ENCODE measurements at places on chromosomes 1 and 21.

- H3K36me3 ChIP-seq: no peaks in the 10 kb centered on the region
- no peaks in the 10 kb centered on the region for H3K4me1 ChIP-seq
- no peak within 1 kb of the TSS for H3K27ac ChIP-seq
- no peak within 1 kb of the TSS for H3K4me3 ChIP-seq
Observed at GRCh38 chr1:177170756-177171535, at the start of gene BRINP2. Gene BRINP2 (plus strand): TSS chr1:177170958. CDS start chr1:177229877, 58,919 bp downstream.

GRCh38 chr1:114746450-114747121 is 11.2 kb downstream of the CSDE1 start:
- no peak overlapping the region for H3K27ac ChIP-seq
- no peak for DNase-seq
- peaks cover 53% of the 10 kb centered on the region for H3K36me3 ChIP-seq
- H3K4me3 ChIP-seq: no peak overlapping the region
- H3K27me3 ChIP-seq: no peaks in the 10 kb centered on the region
- H3K4me1 ChIP-seq: peaks cover 6% of the 10 kb centered on the region

- no peak for DNase-seq
- H3K27ac ChIP-seq: no peak overlapping the region
- no peaks in the 10 kb centered on the region for H3K36me3 ChIP-seq
- no peaks in the 10 kb centered on the region for H3K27me3 ChIP-seq
- H3K4me3 ChIP-seq: no peak overlapping the region
Observed at GRCh38 chr1:189103956-189104355, 1373.7 kb downstream of the BRINP3 start.

- DNase-seq: no peak
- H3K4me3 ChIP-seq: no peak overlapping the region
- no peaks in the 10 kb centered on the region for H3K27me3 ChIP-seq
- no peaks in the 10 kb centered on the region for H3K4me1 ChIP-seq
- H3K36me3 ChIP-seq: no peaks in the 10 kb centered on the region
- H3K27ac ChIP-seq: no peak overlapping the region
Observed at GRCh38 chr1:175388285-175388684, 195.7 kb upstream of the KIAA0040 start.

- DNase-seq: no peak
- H3K27ac ChIP-seq: no peak overlapping the region
- H3K4me3 ChIP-seq: no peak overlapping the region
- H3K27me3 ChIP-seq: no peaks in the 10 kb centered on the region
Observed at GRCh38 chr1:7513081-7513480, 258.0 kb upstream of the VAMP3 start.

DNA sequence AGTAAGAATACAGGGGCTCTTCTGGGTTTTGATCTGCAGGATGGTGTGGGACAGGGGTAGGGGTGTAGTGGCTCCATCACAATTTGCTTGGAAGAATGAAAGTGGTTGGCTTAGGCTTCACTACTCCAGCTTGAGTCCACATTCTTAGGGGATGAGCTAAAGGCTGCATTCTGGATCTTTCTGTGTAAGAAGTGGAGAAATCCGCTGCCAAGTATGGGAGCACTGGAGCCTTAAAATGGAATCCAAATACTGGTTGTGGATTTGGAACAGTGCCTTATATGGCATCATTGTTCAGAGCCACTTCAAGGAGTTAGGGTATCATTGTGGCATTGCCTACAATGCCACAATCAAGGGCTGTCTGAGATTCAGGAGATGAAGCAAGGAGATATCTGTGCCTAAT is 187.1 kb downstream of the LMO4 start:
- H3K4me3 ChIP-seq: no peak overlapping the region
- DNase-seq: no peak
- no peaks in the 10 kb centered on the region for H3K36me3 ChIP-seq
- no peak overlapping the region for H3K27ac ChIP-seq

DNA sequence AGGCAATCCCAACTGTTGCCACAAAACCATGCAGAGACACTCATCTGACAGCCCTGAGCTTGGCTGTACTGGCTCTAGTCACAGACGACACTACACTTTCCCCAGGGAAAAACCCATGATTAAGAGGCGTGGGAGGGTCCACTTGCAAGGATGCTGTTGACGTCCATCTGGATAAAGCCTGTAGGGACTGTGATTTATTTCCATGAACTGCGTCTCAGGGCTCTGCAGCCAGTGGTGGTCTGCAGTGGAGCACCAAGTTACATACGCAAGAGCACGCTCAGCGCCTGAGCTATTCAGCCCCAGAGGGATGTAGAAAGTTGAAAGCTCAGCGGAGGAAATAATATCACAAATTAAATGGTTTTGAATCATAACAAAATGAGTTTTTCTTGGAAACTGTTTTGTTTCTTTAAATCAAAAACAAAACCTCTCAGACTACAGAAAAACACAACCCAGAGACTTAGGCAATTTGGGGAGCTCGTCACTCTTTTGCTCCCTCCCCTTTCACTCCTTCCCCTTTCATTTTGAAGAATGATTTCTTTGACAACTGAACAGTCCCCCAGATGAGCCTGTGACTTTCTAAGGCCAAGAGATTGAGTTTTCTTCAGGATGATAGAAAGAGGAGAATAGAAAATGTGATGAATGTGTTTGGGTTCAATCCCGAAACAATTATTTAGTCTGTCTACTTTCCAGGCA is 71.2 kb downstream of the NGF start:
- H3K4me3 ChIP-seq: no peak overlapping the region
- no peaks in the 10 kb centered on the region for H3K27me3 ChIP-seq
- H3K36me3 ChIP-seq: no peaks in the 10 kb centered on the region
- no peaks in the 10 kb centered on the region for H3K4me1 ChIP-seq
- H3K27ac ChIP-seq: no peak overlapping the region
- DNase-seq: no peak

DNA sequence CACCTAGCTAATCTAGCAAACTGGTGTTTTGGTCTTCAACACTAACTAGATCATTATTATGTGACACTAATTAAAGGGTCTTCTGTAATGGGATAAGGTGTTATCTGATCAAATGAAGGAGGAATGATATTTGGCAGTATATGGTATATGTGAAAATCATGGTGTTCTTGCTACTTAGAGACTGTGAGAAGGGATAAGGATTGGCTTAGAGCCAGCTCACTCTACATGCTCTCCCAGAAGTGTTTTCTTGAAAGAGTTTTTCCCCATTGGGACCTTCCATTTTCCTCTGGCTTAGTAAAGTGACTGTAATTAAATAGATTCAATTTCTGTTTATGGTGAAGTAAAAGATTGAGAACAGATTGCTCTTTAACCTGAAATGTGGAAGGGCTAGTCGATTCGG is 71.2 kb upstream of the RGL1 start:
- H3K27me3 ChIP-seq: no peaks in the 10 kb centered on the region
- H3K27ac ChIP-seq: no peak overlapping the region
- H3K36me3 ChIP-seq: no peaks in the 10 kb centered on the region

DNA sequence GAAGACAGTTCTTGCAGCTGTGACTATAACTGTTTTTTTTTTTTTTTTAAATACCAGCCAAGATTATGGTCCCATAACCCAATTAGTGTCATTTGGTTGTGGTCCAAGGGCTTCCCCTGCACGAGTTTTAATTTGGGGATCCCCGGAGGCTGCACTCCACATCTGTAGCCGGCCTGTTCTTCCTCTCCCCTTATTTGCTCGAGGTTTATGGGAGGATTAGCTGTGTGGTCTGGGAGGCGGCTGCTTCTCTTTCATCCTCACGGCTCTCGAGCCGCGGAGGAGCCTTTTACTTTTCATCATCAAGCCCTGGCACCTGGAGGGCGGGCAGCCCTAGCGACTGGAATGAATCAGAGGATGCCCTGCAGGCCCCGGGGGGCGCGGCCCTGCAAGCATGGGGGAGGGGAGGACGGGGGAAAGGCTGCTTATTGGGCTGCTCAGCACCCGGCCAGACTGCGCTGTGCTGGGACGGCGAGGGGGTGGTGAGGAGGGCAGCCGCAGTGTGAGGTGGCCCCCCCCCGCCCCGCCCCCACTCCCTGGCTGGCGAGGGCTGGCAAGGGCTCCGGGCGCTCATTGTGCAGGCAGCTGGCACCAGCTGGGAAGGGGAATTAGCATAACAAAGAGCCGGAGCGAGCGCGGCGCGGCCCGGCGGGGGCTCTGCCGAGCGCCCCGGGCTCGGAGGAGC is 18.5 kb downstream of the SERTAD4 start:
- no peaks in the 10 kb centered on the region for H3K36me3 ChIP-seq
- DNase-seq: peak; percentile 8
- no peak overlapping the region for H3K27ac ChIP-seq
- peaks cover 25% of the 10 kb centered on the region for H3K4me1 ChIP-seq

GRCh38 chr21:28543975-28544374 is 448.7 kb downstream of the LTN1 start:
- DNase-seq: no peak
- H3K4me1 ChIP-seq: no peaks in the 10 kb centered on the region
- no peak overlapping the region for H3K27ac ChIP-seq

DNA sequence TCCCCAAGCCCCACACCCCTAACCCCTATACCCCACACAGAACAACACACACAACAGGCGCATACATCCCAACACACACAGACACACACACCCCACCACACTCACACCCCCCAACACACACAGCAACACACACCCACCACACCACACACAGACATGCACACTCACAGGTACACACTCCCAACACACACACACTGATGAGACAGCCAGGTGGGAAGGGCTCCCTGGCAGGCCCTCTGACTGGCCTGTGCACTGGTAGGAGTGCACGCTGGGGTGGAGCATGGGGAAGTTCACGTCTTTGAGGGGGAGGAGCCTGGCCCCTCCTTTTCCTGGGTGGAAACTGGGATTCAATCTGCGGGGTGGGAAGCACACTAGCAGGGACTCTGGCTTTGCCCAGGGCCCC is 116.7 kb downstream of the RHOU start:
- no peak for DNase-seq
- H3K36me3 ChIP-seq: no peaks in the 10 kb centered on the region
- H3K27me3 ChIP-seq: no peaks in the 10 kb centered on the region
- H3K27ac ChIP-seq: no peak overlapping the region
- no peak overlapping the region for H3K4me3 ChIP-seq

GRCh38 chr1:113769601-113769970 is 10.3 kb upstream of the PHTF1 start:
- H3K4me3 ChIP-seq: no peak overlapping the region
- no peak for DNase-seq
- no peaks in the 10 kb centered on the region for H3K4me1 ChIP-seq
- H3K36me3 ChIP-seq: peaks cover 38% of the 10 kb centered on the region

DNA sequence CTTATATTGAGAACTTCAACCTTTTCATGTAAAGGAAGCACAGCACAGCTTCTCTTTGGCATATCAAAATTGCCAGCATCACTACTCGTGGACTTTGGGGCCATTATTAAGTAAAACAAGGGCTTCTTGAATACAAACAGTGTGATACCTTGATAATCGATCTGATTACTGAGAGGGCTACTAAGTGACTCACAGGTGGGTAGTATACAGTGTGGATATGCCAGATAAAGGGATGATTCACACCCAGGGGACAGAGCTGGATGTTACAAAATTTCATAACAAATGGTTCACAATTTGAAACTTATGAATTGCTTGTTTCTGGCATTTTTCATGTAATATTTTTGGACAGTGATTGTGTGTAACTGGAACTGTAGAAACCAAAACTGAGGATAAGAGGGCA is 15.4 kb downstream of the HDAC1 start:
- H3K4me1 ChIP-seq: no peaks in the 10 kb centered on the region
- H3K4me3 ChIP-seq: no peak overlapping the region
- DNase-seq: no peak
- peaks cover 38% of the 10 kb centered on the region for H3K36me3 ChIP-seq
- H3K27ac ChIP-seq: no peak overlapping the region

GRCh38 chr1:43711049-43711448 is 3.7 kb downstream of the ST3GAL3 start:
- peaks cover 2% of the 10 kb centered on the region for H3K36me3 ChIP-seq
- H3K27ac ChIP-seq: no peak overlapping the region
- no peak overlapping the region for H3K4me3 ChIP-seq

GRCh38 chr1:38990386-38990737 is 714 bp upstream of the AKIRIN1 start:
- peaks cover 20% of the 10 kb centered on the region for H3K4me1 ChIP-seq
- DNase-seq: no peak
- no peaks in the 10 kb centered on the region for H3K36me3 ChIP-seq
- peak overlapping the region; percentile 64 for H3K4me3 ChIP-seq
- H3K27me3 ChIP-seq: no peaks in the 10 kb centered on the region

DNA sequence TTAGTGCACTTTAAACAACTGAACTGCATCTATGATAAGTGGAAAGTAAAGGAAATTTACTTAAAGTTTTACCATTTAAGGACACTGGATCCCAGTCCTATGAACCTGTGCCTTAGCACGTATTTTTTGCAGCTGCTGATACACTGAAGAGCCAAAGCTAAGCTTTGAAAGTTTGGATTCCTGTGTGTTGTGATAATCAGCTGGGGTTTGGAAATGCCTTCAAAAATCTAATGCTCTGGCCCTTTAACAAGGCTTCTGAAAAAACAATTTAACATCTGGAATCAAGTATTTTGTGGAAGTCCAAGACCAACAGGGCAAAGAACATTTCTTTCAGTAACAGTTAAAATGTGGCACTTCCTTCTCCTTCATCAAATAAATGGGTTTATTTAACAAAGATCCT is 51.8 kb downstream of the DDAH1 start:
- no peaks in the 10 kb centered on the region for H3K27me3 ChIP-seq
- no peak overlapping the region for H3K4me3 ChIP-seq
- no peaks in the 10 kb centered on the region for H3K36me3 ChIP-seq
- no peaks in the 10 kb centered on the region for H3K4me1 ChIP-seq
- DNase-seq: no peak
- no peak overlapping the region for H3K27ac ChIP-seq

GRCh38 chr1:238370599-238370998 is 479.9 kb upstream of the ZP4 start:
- no peak overlapping the region for H3K27ac ChIP-seq
- H3K4me1 ChIP-seq: no peaks in the 10 kb centered on the region
- no peaks in the 10 kb centered on the region for H3K36me3 ChIP-seq
- H3K4me3 ChIP-seq: no peak overlapping the region

- H3K27me3 ChIP-seq: peaks cover 12% of the 10 kb centered on the region
- peaks cover 35% of the 10 kb centered on the region for H3K4me1 ChIP-seq
- no peak overlapping the region for H3K4me3 ChIP-seq
- H3K36me3 ChIP-seq: no peaks in the 10 kb centered on the region
- H3K27ac ChIP-seq: no peak overlapping the region
- peak; percentile 32 for DNase-seq
Observed at GRCh38 chr1:36123356-36123755, 1.7 kb downstream of the COL8A2 start.

- H3K27ac ChIP-seq: no peak overlapping the region
- H3K27me3 ChIP-seq: no peaks in the 10 kb centered on the region
- DNase-seq: peak; percentile 52
- no peaks in the 10 kb centered on the region for H3K36me3 ChIP-seq
Observed at GRCh38 chr1:206982216-206982615, 12.0 kb upstream of the FCAMR start.

GRCh38 chr1:192776998-192777397 is 31.8 kb upstream of the RGS2 start:
- no peak for DNase-seq
- H3K27ac ChIP-seq: no peak overlapping the region
- H3K4me3 ChIP-seq: no peak overlapping the region
- no peaks in the 10 kb centered on the region for H3K27me3 ChIP-seq
- no peaks in the 10 kb centered on the region for H3K36me3 ChIP-seq
- H3K4me1 ChIP-seq: no peaks in the 10 kb centered on the region

- H3K27me3 ChIP-seq: no peaks in the 10 kb centered on the region
- peaks cover 37% of the 10 kb centered on the region for H3K36me3 ChIP-seq
- no peak overlapping the region for H3K4me3 ChIP-seq
- DNase-seq: no peak
- no peaks in the 10 kb centered on the region for H3K4me1 ChIP-seq
Observed at GRCh38 chr1:3821004-3821403, 24.7 kb upstream of the LRRC47 start.

- no peak overlapping the region for H3K4me3 ChIP-seq
- H3K27ac ChIP-seq: no peak overlapping the region
- peaks cover 64% of the 10 kb centered on the region for H3K36me3 ChIP-seq
- no peaks in the 10 kb centered on the region for H3K27me3 ChIP-seq
Observed at GRCh38 chr1:15543589-15544568, 17.2 kb downstream of the DNAJC16 start.

All from natural killer cell (primary cell).